ENCODE measurements at places on chromosomes 11 and 22.

DNA sequence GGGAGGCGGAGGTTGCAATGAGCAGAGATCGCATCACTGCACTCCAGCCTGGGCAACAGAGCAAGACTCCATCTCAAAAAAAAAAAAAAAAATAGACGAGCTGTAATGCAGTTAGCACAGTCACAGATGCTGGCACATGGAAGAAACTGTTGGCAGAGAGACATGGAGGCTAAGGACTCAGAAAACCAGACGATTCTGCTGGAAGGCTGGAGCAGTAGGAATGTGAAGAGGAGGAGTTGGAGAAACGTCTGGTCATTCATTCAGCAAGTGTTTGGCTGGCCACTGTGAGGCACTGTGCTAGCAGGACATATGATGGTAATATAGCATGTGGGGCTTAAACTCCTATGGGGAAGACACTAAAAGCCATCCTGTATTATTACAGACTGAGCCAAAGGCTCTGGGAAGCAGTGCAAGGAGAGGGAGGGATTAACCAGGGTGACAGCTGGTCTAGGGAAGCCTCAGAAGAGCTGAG, 5.0 kb downstream of the UQCR10 start:
- no peak for DNase-seq

- DNase-seq, result peak; percentile 64
Measured at GRCh38 chr11:118895093-118896039, 11.7 kb downstream of the CXCR5 start.

- no peak for DNase-seq
Measured at GRCh38 chr22:28882545-28882877, 861 bp upstream of the ZNRF3 start.

- no peak for DNase-seq
Measured at GRCh38 chr22:41517172-41518047, 26.9 kb downstream of the POLR3H start.

GRCh38 chr11:9146477-9146876, 55.1 kb upstream of the SCUBE2 start:
- DNase-seq, result no peak

- no peak for DNase-seq
Measured at GRCh38 chr11:86141727-86142126, 72.8 kb upstream of the PICALM start.

Data from stimulated activated CD4-positive, alpha-beta T cell treated with anti-CD3 and anti-CD28 coated beads, Interleukin-1b, Interleukin-23, amount 100 ng/mL, for 1 hour (primary cell).